ENCODE measurements at places on chromosomes 7 and 10. TPM values are rescaled to one million over a fixed set of nuclear protein-coding genes. Genes with fewer than 3 reads are reported as not detected.

Gene STOX1
- 9.2 TPM for total RNA-seq

Gene FZD8
- total RNA-seq, result 14.2 TPM

Gene IFIT2
- total RNA-seq, result 4.1 TPM

Gene PTF1A
- total RNA-seq, result not detected

Gene C10orf143
- 5.1 TPM for total RNA-seq

Gene CUZD1
- 0.23 TPM for total RNA-seq

Gene SORCS3
- total RNA-seq, result 4.3 TPM

Gene KIF11
- total RNA-seq, result 3.0 TPM

Gene DOCK4
- 37.4 TPM for total RNA-seq

Data from prostate gland (tissue), 2 donors.